ENCODE measurements at places on chromosomes 16 and 17.
A peak's percentile ranks its signal among the peaks of the same experiment; 100 is the strongest.

DNA sequence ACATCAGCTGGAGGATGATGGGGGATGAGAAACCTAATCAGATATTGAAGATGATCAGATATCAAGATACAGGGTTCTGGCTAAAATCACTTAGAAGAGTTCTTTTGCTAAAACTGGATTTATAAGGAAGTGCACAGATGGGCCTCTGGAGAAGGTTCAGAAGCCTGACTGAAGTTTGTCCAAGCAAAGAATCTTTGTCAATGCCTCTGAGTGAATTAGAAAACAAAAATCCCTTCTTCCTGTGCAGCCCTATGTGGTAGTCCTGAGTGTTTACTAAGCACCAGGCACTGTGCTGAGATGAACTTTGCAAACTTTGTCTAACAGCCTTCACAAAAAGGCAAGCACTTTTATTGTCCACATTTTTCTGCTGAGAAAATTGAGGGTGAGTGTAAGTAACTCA is 11.4 kb upstream of the CENPV start:
- no peak for DNase-seq

- DNase-seq = no peak
Measured at GRCh38 chr17:79031996-79032875, 8.3 kb downstream of the C1QTNF1 start.

DNA sequence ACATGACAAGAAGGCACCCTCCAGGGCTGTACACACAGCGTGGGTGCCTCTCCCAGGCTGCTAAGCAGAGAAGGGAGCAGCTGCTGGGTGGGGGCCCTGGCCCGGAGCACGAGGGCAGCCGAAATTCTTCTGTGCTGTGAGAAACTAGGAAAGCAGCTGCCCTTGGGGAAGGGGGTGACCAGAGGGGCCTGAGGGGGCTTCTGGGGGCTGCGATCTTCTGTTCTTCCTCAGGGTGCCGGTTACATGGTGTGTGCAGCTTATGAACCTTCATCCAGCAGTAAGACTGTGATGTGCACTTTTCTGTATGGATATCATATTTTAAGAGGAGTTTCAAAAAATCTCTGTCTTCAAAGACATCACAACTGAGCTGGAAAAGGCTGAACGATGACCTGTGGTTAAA is 43.2 kb upstream of the METRNL start:
- DNase-seq = no peak

DNA sequence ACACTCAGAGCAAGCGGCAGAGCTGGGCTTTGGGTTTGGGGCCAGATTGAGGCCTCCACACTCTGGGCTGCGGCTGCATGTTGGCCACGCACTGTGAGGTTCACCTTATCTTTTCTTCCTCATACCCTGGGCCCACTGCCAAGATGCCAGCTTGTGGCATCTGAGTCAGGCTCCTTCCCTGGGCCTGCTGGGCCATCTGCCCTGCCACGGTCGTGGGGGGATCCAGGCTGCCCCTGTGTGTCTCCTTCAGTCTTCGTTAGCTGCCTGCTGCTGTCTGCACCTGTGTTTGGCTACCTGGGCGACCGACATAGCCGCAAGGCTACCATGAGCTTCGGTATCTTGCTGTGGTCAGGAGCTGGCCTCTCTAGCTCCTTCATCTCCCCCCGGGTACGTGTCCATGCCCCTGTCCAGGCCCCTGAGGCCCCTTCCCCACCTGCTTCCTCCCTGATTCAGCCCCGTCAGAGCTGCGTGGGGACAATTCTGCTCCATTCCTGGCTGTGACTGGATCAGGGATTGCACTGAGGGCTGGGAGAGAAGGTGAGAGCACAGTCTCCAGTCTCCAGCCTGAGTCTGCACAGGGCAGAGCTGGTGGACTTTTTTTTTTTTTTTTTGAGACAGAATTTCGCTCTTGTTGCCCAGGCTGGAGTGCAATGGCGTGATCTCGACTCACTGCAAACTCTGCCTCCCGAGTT is 11.2 kb downstream of the SPNS3 start:
- DNase-seq = no peak

DNA sequence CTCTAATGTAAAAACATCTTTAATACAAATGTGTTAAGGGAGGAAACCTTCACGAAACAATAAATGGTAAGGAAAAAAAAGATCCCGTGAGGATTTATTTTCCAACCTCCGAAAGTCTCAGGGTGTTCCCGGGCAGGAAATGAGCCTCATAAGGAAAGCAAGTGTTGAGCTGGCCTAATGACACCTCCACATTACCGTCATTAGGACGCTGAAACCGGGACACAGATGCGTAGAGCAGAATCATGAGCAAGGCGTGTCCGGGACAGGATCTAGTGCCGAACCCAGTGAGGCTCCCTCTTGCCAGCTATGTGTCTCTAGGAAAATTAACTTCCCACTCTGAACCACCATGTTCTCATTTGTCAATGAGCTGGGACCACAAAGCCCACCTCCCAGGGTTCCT is 22.7 kb upstream of the CYTH1 start:
- DNase-seq = no peak

- no peak for DNase-seq
Measured at GRCh38 chr16:10081201-10081940, 100.9 kb downstream of the GRIN2A start.

DNA sequence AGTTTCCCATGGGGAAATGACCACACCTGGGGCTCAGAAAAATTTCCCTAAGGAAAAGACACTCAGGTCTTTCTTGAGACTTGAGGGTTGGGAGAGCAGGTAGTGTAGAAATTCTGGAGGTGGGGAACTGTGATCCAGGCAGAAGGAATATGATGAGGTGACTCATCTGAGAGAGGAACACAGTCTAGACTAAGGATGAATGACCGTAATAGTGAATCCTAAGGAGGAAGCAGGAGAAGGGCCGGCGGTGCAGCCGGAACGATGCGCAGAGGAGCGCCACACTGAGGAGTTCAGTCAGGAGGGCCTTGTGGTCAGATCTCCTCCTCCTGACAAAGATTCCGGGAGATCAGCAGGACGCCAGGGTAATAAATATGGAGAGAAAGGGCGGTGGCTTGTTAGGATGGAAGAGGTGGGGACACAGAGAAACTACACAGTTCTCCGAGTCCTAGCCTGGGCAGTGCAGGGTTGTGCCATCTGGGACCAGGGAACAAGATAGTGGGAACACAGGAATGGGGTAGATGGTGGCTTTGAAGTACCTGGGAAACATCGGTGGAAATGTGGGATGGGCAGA is 135.6 kb downstream of the PARN start:
- DNase-seq = no peak

- DNase-seq = no peak
Measured at GRCh38 chr16:11833951-11834695, 17.2 kb downstream of the RSL1D1 start.

DNA sequence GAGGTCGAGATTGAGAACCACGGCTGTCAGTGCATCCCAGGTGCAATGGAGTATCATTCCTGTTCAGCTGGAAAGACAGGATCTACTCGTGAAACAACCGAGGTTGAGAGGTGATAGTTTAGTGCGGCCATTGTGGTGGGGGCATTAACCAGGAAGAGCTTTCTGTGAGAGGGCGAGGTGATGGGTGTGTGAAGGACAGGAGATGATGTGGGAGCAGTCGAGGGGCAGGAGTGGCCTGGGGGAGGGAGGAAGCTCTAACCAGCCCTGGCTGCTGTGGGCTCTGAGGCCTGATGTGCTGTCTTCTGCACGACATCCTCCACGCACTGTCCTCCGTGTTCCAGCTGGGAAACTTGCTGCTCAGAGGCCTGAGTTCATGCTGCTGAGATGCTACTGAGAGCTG is 22.0 kb downstream of the GOSR2 start:
- no peak for DNase-seq

DNA sequence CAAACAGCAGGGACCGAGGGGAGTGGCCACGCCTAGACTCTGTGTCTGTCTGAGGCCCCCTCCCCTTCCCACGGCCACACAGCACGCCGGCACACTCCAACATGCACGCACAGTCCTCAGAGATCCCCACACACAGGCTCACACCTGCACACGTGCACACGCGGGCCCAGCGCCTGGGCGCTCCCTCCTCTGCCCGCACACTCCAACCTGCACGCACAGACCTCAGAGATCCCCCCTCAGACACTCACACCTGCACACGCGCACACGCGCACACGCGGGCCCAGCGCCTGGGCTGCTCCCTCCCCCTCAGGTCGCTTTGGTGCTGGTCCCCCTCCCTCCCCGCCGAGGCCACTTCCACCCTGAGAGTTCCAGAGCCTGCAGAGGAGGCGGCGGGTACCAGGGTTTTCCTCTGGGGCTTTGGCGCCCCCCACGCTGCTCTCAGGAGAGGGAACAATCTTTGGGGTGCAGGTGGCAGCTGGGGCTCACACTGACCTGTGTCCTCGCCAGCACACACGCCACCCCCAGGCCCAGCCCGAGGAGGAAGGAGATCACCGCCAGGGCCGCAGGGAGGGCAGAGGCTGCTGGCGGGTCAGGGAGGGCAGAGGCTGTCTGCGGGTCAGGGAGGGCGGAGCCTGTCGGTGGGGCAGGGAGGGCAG is 1.6 kb downstream of the CD7 start:
- no peak for DNase-seq

- peak; percentile 63 for DNase-seq
Measured at GRCh38 chr17:8079291-8080207, 8.0 kb downstream of the ALOX12B start.

All from stimulated activated CD8-positive, alpha-beta memory T cell treated with anti-CD3 and anti-CD28 coated beads, Interleukin-7, amount 100 ng/mL, for 48 hours (primary cell).